ENCODE measurements at places on chromosomes 2 and 18.

GRCh38 chr2:200454927-200455801 is 54.7 kb downstream of the KCTD18 start:
- DNase-seq, result no peak

DNA sequence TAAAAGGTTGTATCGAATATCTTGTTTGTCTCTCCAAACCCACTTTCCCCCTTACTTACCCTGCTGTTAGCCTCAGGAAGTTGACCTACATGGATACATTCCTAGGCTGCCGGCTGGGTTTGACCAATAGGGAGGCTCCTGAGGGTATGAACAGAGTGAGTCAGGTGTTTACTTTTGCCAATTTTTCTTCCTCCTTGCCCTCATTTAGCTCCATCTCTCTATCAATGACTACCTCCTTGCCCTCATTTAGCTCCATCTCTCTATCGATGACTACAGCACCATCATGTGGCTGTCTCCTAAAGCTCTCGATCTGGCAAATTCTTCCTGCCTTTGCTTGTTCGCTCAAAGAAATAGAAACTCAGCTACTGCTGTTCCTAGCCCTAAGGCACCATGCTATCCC is 571.9 kb upstream of the CRIM1 start:
- DNase-seq, result no peak

- no peak for DNase-seq
Measured at GRCh38 chr2:48927355-48927754, 171.8 kb upstream of the LHCGR start.

- no peak for DNase-seq
Measured at GRCh38 chr2:197312186-197312585, 1.6 kb upstream of the ANKRD44 start.

Measured in CD4-positive, alpha-beta T cell treated with Interleukin-4 for 4 hours (primary cell).